ENCODE measurements at places on chromosomes 6 and 20.

DNA sequence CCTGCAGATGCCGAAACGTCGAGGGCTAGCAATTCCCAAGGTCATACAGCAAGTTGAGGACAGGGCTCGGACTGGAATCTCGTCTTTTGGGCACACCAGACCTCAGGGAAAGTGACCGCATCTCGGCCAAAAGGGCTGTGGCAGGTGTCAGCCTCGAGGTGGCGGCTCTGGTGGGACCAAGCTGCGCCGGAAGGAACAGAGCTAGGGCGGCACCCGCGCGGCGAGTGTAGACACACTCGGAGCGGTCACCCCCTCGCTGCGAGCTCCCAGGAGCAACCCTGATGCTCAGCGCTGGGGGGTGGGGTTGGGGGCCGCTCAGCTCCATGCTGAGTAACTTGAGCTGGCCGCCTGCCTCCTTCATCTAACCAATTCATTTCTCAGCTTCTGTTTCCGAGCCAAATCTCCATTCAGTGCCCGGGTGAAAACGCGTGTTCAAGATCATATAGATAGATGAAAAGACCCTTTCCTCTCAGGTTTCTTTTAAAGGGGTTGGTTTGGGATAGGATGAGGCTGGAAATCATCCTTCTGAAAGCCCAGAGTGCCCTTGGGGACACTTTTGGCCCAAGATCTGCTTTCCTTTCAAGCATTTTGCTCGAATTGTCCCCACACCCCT is 2.2 kb upstream of the TUBB2B start:
- DNase-seq: no peak

GRCh38 chr6:158207422-158207788 is 39.3 kb downstream of the GTF2H5 start:
- peak; percentile 60 for DNase-seq

DNA sequence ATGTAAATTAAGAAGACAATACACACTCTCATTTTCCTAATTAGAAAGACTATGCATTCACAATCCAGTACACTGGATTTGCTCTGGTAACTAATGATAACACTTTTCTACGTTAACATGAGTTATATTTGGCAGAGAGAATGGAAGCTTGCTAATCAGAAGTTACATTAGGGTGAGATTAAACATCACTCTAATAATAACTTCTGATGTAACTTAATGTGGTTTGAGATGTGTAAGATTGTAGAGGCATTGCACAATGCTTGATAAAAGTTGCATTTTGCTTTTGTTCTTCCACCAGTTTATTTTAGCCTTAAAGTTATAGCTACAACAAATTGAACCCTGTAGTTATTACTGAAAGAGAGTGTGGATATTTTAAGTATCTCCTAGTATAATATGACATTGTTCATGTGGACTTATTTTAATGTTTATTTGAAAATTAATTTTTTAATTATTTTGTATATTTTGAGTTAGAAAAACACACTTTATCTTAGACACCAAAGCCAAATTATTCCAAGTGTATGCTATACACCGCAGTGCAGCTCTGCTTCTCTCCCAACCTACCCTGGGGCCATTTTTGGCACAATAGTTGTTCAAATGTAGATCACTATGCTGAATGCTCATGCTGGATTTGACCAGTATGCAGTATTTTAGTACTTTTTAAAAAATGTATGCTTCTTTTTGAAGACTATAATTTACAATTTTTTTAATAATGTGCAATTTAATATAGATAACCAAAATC is 143.2 kb downstream of the SLC16A10 start:
- DNase-seq: no peak

DNA sequence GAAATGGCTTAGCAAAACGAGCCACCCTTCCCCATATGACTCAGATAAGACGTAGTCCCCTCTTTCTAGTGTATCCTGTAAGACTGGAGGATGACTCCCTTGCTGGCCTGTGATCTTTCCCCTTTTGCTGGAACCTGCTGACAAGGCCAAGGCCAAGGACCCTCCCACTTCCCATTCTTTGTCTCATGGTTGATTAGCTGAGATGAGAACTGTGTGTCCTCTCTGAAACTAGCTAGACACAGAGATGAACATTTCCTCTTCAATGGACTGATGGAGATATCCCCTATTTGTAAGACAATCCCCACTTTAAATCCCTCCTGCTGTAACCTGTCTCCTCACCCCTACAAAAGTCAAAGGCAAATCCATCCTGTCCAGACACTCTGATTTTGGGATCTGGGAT is 33.4 kb upstream of the SCRT2 start:
- no peak for DNase-seq

GRCh38 chr6:131838051-131838450 is 30.2 kb downstream of the ENPP1 start:
- no peak for DNase-seq

DNA sequence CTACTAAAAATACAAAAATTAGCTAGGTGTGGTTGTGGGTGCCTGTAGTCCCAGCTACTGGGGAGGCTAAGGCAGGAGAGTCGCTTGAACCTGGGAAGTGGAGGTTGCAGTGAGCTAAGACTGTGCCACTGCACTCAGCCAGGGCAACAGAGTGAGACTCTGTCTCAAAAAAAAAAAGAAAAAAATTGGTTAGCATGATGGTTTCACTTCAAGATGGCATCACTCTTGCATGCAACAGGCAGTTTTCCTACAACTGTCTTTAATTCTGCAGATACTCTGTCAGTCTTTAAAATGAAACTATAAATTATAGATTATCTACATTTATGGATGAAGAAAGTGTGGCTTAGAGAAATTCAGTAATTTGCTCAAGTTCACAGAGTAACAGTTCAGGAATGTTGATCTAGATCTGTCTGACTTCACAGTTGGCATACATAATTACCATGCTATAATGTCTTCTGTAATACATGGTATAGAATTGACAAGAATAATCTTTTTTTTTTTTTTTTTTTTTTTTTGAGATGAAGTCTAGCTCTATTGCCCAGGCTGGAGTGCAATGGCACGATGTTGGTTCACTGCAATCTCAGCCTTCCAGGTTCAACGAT is 27.0 kb downstream of the ITCH start:
- no peak for DNase-seq

- no peak for DNase-seq
Measured at GRCh38 chr6:81762132-81762531, 9.7 kb upstream of the TENT5A start.

DNA sequence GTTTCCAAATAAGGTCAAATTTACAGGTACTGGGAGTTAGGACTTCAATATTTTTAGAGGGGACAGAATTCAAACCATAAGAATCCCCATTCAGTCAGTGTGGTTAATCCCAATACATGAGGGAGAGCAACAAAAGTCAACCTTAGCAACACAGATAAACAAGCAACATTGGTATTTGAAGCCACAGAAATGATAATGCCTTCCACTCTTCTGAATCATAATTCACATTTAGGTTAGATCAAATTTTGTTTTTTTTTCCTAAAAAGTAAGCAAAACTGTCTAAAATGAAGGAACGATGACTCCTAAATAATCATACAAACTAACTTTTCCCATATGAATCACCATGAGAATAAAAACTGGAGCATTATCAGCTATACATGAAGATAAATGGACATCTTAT is 246.0 kb upstream of the TENT5A start:
- DNase-seq: no peak

GRCh38 chr6:140932909-140933308 is 1199.8 kb upstream of the GJE1 start:
- DNase-seq: no peak

DNA sequence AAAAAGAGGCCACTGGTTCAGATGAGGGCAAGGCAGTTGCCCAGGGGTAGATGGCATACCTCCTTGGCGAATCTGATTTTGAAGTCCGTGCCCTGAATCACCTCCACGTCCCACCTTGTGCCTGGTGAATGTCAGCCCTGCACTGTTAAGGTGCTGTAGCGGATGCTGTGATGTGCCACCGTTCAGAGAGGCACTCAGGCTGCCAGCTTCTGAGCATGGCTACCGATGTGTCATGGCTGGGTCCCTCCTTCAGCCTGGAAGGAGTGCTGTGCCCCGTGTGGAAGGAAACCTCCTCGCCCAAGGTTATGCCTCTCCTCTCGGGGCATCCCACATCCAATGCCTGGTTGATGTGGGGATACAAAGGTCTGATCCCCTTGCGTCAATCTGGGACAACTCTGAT is 43.6 kb downstream of the UST start:
- no peak for DNase-seq

GRCh38 chr20:52010541-52010940 is 181.0 kb downstream of the ZFP64 start:
- no peak for DNase-seq

Measured in GM18507 (cell line).